ENCODE measurements at places on chromosomes 3 and 15. TPM values are rescaled to one million over a fixed set of nuclear protein-coding genes. Genes with fewer than 3 reads are reported as not detected.

The CASR gene
- 24.4 TPM for total RNA-seq

The MITF gene
- 39.5 TPM for total RNA-seq

The GNAT1 gene
- total RNA-seq: not detected

The ATP13A5 gene
- not detected for total RNA-seq

The PLS1 gene
- 14.1 TPM for total RNA-seq

The TWF2 gene
- total RNA-seq: 36.0 TPM

The LRRC31 gene
- not detected for total RNA-seq

Measured in metanephros (tissue), 2 donors.